ENCODE measurements at places on chromosomes 7 and 10. TPM values are rescaled to one million over a fixed set of nuclear protein-coding genes. Genes with fewer than 3 reads are reported as not detected.

- no peak overlapping the region for H3K4me3 ChIP-seq
- H3K27ac ChIP-seq = no peak overlapping the region
- H3K27me3 ChIP-seq = peaks cover 7% of the 10 kb centered on the region
Observed at GRCh38 chr10:96417441-96417840, 58.6 kb upstream of the OPALIN start.

DNA sequence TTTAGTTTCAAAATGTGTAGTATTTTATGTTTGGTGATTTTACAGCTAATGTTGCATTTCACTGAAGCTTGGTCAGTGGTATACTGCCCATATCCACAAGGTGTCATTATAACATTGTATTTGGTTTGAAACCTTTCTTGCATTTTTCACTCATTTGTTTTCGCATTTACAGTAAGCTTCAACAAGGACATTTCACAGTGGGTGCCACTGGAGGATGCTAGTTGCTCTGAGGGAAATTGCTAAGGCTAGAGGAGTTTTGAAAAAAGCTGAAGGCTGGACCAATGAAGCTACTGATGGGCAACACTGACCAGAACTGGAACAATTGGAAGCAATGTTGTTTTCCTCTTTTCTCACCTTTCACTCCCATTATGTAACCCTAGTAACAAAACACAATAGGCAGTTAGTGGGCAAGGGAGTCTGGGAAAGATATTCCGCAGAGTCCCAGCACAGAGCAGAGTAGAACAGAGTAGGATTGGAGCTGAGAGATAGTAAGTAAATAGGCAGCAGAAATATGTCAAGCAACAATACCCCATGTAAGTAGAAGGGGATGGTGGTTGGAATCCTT is 23.6 kb upstream of the SRI start:
- no peak for DNase-seq
- H3K4me3 ChIP-seq = no peak overlapping the region
- H3K36me3 ChIP-seq = no peaks in the 10 kb centered on the region
- H3K27me3 ChIP-seq = no peaks in the 10 kb centered on the region
- H3K4me1 ChIP-seq = peaks cover 3% of the 10 kb centered on the region
- no peak overlapping the region for H3K27ac ChIP-seq

- no peaks in the 10 kb centered on the region for H3K27me3 ChIP-seq
- DNase-seq = no peak
- H3K27ac ChIP-seq = no peak overlapping the region
- H3K4me3 ChIP-seq = no peak overlapping the region
Observed at GRCh38 chr10:77619964-77620703, 17.5 kb downstream of the KCNMA1 start.

- DNase-seq = no peak
- no peak overlapping the region for H3K4me3 ChIP-seq
- peaks cover 11% of the 10 kb centered on the region for H3K27me3 ChIP-seq
- peak overlapping the region; percentile 86 for H3K27ac ChIP-seq
Observed at GRCh38 chr7:4842319-4843064, 19.3 kb downstream of the PAPOLB start.

RALA gene
- 28.4 TPM for total RNA-seq

RPP30 gene
- 39.1 TPM for total RNA-seq

HMX3 gene
- not detected for total RNA-seq

IKZF1 gene
- total RNA-seq = 1.7 TPM

GSAP gene
- 18.4 TPM for total RNA-seq

AKR1C4 gene
- total RNA-seq = not detected

UPK3B gene
- 49.5 TPM for total RNA-seq

PRKG1 gene
- total RNA-seq = 37.0 TPM
